Activated CD8-positive, alpha-beta memory T cell treated with anti-CD3 and anti-CD28 coated beads for 1 hour (primary cell): ENCODE measurements at places on chromosomes 5 and 9.

GRCh38 chr9:19232823-19233194, 2.3 kb downstream of the DENND4C start:
- no peak for DNase-seq

DNA sequence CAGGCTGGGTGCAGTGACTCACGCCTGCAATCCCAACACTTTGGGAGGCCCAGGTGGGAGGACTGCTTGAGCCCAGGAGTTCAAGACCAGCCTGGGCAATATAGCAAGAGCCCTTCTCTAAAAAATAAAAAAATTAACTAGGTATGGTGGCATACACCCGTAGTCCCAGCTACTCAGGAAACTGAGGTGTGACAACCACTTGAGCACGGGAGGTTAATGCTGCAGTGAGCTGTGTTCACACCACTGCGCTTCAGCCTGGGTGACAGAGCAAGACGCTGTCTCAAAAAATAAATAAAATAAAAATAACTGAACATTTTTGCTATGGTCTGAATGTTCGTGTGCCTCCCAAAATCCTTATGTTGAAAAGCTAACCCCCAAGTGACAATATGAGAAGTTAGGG, 24.5 kb downstream of the AGTPBP1 start:
- no peak for DNase-seq

GRCh38 chr5:164220522-164220921, 715.1 kb downstream of the MAT2B start:
- no peak for DNase-seq

DNA sequence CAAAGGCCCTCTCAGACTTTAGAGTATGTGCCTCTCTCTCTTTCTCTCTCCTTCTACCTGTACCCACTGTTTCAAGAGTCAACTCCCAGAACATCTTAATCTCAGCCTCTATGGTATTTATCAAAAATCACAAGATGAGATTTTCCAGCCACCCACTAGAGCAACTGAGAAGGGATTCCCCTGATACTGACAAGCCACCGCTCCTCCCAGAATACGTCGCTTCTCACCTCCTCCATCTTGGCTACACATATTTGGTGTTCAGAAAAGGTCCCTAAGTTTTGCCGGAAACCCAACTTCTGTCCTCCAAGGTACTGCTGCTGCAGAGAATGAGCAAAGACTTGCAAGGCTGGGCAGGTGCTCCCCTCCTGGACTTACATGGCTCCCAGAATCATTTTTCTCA, 6.1 kb downstream of the GARIN3 start:
- DNase-seq, result no peak

DNA sequence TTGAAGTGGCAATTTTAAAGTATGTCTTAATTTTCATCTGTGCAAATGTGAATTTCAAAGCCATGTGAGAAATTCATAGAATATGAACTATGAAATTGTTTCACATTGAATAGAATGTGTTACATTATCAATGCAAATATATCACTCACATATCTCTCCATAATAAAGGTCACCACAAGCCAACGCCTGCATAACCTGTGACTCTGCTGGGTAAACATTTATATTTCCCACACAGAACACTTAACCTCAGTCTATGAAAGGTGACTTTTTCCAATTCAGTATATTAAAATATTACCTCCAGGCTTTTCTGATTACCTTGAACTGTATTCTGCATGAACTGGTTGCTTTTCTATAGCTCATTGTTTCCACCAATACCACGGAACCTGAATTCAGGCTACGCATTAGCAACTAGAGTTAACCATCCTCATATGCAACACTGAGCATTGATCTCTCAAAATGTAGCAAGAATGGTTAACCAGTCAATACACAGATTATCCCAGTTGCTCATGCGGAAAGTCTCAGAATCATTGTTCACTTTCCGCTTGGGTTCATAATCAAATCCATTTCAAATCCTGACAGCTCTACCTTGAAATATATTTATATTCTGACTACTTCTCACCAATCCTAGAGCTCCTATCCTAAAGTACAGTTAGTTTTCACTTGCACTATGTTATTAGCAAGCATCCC, 126.6 kb upstream of the TYRP1 start:
- DNase-seq, result no peak
